ENCODE measurements at places on chromosomes 12 and 14.

- DNase-seq = no peak
These were observed 24.0 kb downstream of the TCTN1 start for GRCh38 chr12:110637869-110638441.

DNA sequence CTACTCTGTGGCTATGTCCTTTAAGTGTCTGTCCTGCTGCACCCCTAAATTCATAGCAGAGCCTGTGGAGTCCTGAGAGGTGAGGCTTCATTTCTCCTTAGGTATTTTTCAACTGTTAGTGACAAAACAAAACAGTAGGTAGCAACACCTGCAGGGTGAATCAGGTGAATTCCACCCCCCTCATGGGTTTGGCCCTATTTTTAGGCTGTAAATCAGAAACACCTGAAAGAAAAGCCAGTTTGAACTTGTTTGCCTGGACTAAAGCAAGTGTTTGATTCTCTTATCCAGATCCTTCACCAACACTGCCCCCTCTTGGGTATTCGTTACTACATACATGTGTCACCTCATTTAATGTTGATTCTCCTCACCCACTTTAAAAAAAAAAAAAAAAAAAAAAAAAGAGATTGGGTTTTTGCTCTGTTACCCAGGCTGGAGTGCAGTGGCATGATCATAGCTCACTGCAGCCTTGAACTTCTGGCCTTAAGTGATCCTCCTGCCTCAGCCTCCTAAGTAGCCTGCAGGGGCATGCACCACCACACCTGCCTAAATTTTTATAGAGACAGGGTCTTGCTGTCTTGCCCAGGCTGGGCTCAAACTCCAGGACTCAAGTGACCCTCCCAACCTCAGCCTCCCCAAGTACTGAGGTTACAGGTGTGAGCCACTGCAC lies 10.3 kb downstream of the TBPL2 start:
- no peak for DNase-seq

DNA sequence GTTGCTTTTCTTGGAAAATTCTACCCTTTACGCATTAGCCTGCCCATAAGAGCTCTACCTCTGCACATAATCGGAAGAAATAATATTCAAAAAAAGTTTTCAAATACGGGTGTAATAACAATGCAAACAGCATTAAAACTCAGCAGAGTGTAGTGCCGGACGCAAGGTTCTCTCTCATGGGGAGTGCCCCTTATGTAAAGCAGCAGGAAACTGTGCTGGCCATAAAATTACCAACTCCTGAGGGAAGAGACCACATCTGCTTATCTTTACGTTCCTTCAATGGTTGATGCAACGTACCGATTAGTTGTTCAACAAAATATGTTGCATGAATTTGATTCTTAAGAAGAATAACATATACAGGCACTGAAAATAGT lies 118.7 kb upstream of the TMCC3 start:
- DNase-seq = no peak

DNA sequence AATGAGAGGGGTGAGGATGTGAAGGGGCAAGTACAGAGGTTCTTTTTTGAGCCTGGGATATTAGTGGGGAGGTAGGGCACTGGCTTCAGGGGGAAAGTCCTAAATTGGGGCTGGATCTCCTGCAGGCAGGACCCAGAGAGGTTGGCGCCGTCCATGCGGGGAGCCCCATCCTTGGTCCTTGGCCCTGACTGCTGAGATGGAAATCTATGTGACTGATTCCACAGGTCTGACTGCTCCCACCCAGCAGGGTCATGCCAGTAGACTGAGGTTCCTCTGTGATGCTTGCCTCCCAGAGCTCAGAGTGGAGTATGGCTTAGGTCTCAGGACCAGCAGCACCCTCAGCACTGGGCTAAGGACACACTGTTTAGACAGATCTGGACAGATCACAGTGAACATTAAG lies 988.6 kb upstream of the TMEM132C start:
- no peak for DNase-seq

- DNase-seq = peak; percentile 41
These were observed 23.6 kb upstream of the RPLP0 start for GRCh38 chr12:120224304-120225199.

- DNase-seq = no peak
These were observed 96.6 kb downstream of the EMP1 start for GRCh38 chr12:13293096-13293495.

DNA sequence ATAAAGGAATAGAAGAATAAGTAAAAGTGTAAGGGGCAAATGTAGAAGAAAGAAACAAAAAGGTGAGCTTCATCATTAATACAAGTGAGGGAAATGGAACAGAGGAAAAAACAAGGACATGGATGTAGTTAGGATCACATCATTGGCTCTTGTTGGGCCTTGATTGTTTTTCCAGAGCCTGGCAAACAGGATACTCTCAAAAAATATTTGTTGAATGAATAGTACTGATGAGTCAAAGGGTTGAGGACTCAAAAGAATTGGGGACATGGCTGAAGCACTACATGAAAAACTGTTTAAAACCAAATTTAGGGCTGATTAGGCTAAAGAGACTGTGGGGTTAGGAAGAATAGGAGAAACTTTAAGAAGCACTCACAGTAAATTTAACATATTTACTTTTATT lies 11.4 kb upstream of the SRP54 start:
- DNase-seq = no peak

GRCh38 chr12:91985002-91985787 lies 160.5 kb downstream of the BTG1 start:
- DNase-seq = no peak

DNA sequence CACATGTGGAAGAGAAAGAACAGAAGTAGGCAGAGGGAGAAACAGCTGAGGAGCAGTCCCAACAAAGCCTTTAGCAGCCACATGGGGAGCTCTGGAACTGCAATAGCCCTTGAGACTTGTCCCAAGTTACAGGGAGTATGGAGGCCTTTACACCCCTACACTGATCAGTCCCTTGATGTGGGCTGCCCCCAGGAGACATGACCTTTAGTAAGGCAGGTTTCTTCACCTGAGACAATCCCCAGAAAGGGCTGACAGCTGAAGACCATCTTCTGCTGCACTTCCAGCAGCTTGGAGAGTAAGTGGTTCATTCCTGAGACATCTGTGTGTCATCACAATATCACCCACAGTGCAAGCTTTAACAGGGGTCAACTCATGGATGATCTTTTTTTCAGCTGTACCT lies 8.6 kb upstream of the SNAPC1 start:
- DNase-seq = no peak

- DNase-seq = peak; percentile 64
These were observed 12.8 kb downstream of the ZFHX2 start for GRCh38 chr14:23538785-23539184.

DNA sequence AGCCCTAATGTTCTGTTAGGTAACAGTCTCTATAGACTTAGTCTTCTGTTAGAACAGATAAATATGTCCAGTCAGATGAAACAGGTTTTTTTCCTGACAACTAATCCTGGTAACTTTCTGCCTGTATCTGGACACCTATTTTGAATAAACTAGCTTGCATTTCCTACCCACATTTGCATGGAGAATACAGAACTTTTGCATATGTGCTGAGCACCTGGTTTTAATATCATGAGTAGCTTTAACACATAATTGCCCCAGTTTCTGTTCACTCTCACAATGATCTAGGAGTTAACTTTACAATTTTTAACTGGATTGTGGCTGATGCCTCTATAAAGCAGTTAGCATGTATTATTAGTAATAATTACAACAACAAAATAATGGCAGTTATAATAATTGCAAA lies 111.7 kb downstream of the KTN1 start:
- no peak for DNase-seq

GRCh38 chr12:1839464-1839863 lies 19.1 kb downstream of the LRTM2 start:
- DNase-seq = no peak

- no peak for DNase-seq
These were observed 47.3 kb downstream of the NUAK1 start for GRCh38 chr12:106091446-106091820.

DNA sequence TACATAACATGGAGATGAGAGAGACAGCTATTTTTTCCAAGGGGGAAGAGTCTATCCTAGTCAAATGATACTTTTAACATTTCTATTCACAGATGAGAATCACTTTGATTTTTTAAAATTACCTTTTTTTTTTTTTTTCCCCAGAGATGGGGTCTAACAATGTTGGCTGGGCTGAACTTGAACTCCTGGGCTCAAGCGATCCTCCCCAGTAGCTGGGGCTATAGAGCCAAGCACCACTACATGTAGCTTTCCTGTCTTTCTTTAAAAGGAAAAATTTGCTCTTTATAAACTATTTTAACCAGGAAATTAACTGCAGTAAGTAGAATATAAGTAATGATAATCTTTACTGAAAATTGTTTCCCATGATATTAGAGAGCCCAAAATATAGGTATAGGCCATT lies 3.3 kb downstream of the PRICKLE1 start:
- DNase-seq = no peak

DNA sequence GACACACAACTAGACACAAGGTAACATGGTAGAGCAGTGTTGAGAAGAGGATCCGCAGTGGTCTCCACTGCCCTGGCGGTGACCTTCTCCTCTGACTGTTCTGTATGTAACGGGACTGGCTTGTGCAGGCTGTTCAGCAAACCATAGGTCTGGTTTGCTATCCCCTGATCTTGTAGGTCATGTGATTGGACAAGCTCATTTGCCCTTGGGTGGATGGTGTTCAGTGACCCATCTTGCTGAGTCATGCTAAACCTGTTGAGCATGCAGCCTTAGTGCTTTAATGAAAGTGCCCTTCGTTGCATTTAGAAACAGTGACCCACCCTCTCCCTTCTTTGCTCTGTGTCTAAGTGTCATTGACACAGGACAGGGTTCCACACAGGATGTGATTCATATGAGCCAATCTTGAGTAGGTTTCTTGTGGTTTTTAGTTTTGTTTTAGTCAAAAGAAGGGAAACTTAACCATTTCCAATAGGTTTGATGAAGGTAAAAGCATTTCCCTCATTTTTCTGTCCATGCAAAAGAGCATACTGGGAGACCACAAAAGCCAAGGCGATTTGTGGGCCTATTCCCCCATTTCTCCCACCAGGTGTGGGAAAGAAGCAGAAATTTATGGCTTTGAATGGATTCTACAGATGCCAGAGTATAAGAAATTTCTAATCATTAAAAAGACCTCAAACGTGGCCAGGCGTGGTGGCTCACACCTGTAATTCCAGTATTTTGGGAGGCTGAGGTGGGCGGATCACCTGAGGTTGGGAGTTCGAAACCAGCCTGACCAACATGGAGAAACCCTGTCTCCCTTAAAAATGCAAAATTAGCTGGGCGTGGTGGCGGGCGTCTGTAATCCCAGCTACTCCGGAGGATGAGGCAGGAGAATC lies 32.6 kb upstream of the HIF1A start:
- DNase-seq = no peak

DNA sequence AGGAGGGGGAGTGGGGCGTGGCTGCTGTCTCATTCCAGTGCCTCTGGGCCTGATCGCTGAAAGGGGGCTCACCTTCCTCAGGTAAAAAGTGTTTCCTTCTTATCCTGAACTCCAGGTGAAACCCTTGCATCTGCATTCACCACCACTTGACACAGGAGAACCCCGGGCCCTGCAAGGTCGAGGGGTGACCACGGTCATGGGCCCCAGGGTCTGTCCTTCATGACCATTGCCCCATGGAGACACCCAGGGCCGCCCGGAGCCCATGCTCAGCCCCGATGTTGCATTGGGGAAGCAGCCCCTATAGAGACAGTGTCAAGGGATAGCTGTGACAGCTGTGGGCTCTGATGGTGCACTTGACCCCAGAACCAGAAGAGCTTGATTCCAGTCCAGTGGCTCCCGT lies 34.4 kb upstream of the DYNC1H1 start:
- DNase-seq = no peak

DNA sequence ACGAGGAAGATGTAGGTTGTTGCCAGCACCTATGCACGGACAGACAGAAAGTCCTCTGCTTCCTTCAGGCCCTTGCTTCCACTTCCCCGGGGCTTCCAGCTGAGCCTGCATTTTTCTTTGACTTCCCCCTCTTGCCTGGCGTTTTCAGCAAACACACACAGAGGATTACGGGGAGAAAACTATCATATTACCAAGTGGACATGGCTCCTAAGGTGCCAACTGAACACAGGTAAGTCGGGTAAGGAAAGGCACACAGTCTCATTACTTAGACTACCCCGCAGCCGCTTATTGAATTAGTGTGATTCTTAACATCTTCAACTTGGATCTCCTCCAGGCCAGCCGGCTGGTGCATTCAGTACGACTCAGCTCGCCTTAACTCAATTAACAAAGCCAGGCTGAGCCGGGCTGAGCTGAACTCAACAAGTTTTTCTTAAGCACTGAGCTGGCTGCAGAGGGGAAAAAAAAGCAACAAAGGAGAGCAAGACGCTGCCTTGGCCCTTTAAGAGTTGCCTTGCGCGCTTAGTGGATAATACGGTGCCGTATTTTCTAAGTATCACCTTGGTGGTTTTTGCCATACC lies 19.2 kb upstream of the MAP1LC3B2 start:
- DNase-seq = no peak

- DNase-seq = no peak
These were observed 69.3 kb downstream of the HECTD1 start for GRCh38 chr14:31138301-31138700.

GRCh38 chr12:8841778-8842177 lies 19.4 kb downstream of the A2ML1 start:
- DNase-seq = no peak

- DNase-seq = no peak
These were observed 149.5 kb downstream of the ETV6 start for GRCh38 chr12:11798856-11799501.

DNA sequence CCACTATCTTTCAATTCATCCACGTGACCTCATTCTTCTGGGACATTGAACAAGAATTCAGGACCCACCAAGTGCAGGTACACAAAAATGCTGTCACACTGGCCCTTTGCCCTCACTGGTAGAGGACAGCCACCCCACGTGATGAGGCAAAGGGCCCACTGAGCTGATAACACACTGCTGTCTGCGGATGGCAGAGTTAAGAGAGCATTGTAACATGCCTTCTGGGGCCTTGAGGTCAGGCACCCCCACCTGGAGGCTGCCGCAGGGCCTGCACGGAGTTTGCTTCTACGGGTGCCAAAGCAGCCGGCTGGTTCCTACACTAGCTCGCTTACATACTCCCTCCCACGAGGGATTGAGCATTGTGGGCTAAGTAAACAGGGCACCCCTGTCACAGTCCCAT lies 101.0 kb downstream of the LRIG3 start:
- DNase-seq = no peak

DNA sequence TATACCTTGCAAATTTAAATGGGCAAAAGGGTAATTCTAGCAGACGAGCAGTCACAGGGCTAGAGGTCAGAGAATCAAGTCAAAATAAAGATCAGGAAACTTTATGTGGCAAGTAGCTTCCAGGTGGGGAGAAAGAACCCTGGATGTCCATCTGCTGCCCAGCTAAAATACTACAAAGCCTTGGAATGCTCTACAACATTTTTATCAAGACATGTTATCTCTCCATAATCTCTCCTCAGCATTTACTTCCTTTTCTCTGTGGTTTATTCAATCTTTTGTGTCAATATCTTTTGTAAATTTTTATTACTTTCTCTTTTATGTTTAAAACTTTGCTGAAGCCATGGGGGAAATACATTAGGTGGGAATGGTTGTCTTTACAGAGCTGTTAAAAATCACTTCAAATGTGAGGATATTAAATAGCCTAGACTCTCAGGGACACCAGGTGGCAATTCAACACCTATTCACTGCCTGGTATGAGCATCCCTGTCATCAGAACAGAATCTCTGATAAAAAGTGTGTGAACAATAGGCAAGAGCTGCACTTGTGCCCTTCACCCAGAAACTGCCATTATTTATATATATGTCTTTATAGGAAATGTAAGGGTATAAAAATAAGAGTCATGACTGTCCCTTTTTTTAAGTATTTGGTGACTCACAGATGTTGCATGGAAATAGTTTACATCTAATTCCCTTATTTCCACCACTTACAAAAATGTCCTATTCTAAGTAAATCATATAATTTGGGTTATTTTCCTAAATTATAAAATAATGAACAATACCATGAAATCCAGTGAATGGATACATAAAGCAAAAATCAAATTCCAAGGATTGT lies 152.9 kb downstream of the EPS8 start:
- no peak for DNase-seq

GRCh38 chr14:50397390-50398188 lies 908 bp upstream of the CDKL1 start:
- no peak for DNase-seq
